ENCODE measurements at places on chromosomes 5 and 9. TPM values are rescaled to one million over a fixed set of nuclear protein-coding genes. Genes with fewer than 3 reads are reported as not detected.

The PPP1R26 gene
- 22.9 TPM for total RNA-seq

The TMEFF1 gene
- total RNA-seq: 2.5 TPM

The PCDHA1 gene
- total RNA-seq: under 0.01 TPM

The FOXD4 gene
- not detected for total RNA-seq

The PCDHB11 gene
- under 0.01 TPM for total RNA-seq

The LCN15 gene
- not detected for total RNA-seq

The DAPK1 gene
- total RNA-seq: 0.37 TPM

The NIPAL4 gene
- 0.87 TPM for total RNA-seq

The DBH gene
- not detected for total RNA-seq

The IL4 gene
- total RNA-seq: not detected

The ADGRV1 gene
- total RNA-seq: 0.25 TPM

The NMUR2 gene
- total RNA-seq: not detected

The LMNB1 gene
- 101 TPM for total RNA-seq

The CCDC192 gene
- not detected for total RNA-seq

The ACSL6 gene
- total RNA-seq: not detected

The JAK2 gene
- total RNA-seq: 12.2 TPM

The ADAMTS13 gene
- 2.7 TPM for total RNA-seq

The GPX8 gene
- 126 TPM for total RNA-seq

The GPR150 gene
- 0.33 TPM for total RNA-seq

The CDC14B gene
- 16.6 TPM for total RNA-seq

The ANKRD20A1 gene
- total RNA-seq: 0.12 TPM

The NUTM2F gene
- total RNA-seq: not detected

The TRIM41 gene
- 16.6 TPM for total RNA-seq

The GRIN3A gene
- total RNA-seq: not detected

The DAB2 gene
- total RNA-seq: 106 TPM

The GABRA1 gene
- not detected for total RNA-seq

The SPAAR gene
- total RNA-seq: not detected

The ZMAT2 gene
- 61.1 TPM for total RNA-seq

The HRH2 gene
- not detected for total RNA-seq

The NR3C1 gene
- total RNA-seq: 61.5 TPM

The ENTPD2 gene
- not detected for total RNA-seq

The CTSV gene
- 0.89 TPM for total RNA-seq

The PCDHA6 gene
- total RNA-seq: 0.77 TPM

The GPR151 gene
- not detected for total RNA-seq

The ISL1 gene
- 5.9 TPM for total RNA-seq

The MYO10 gene
- 39.6 TPM for total RNA-seq

The ARHGEF28 gene
- 49.0 TPM for total RNA-seq

The WNT8A gene
- not detected for total RNA-seq

The TTC23L gene
- under 0.01 TPM for total RNA-seq

The TMC1 gene
- total RNA-seq: 2.1 TPM

The FABP6 gene
- not detected for total RNA-seq

The ARL14EPL gene
- 0.89 TPM for total RNA-seq

The RMRP gene
- 11,544 TPM for total RNA-seq

The ENTREP1 gene
- total RNA-seq: not detected

The MARVELD2 gene
- total RNA-seq: 0.75 TPM

The COL27A1 gene
- total RNA-seq: 9.1 TPM

Measured in uterine smooth muscle cell (primary cell).